ENCODE measurements at places on chromosomes 13 and 19.

- DNase-seq = no peak
Measured at GRCh38 chr19:31783592-31783991, 434.4 kb upstream of the TSHZ3 start.

GRCh38 chr19:43311706-43312105 lies 41.8 kb upstream of the CD177 start:
- DNase-seq = no peak

DNA sequence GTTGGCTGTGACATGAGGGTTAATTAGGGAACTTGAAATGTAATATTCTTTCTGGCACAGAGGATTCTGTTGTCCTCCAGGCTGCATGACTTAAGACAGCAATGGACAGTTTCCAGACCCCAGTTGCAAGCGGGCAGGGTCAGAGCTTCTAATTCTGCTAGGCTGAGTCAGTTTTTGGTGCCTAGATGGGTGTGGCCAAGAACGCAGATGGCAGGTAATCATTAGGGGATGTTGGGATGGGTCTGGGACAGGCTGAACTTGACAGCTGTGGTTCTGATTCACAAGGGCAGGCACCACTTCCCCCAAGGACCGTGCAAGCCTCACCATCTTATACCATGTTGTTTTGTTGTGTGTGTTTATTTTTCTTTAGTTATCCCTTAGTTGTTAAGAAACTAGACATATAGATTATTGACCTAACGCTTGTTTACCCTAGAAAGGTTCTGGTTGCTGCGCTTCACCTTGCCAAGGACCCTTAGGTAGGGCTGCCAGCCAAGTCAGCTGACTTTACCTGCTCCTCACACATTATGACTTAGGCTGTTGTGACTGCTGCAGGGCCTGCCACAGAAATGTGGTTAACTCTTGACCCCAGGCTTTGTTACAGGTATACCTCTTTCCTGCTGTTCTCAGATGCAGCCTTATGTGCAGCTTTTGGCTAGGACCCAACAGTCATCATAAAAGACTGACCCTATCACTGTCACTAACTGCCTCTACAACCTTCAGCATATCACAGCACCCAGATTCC lies 117.7 kb upstream of the KLF12 start:
- no peak for DNase-seq

GRCh38 chr13:114146629-114147028 lies 14.2 kb upstream of the RASA3 start:
- no peak for DNase-seq

GRCh38 chr19:31266196-31266595 lies 83.0 kb downstream of the TSHZ3 start:
- no peak for DNase-seq

GRCh38 chr13:23889615-23890607 lies 711 bp upstream of the MIPEP start:
- no peak for DNase-seq

DNA sequence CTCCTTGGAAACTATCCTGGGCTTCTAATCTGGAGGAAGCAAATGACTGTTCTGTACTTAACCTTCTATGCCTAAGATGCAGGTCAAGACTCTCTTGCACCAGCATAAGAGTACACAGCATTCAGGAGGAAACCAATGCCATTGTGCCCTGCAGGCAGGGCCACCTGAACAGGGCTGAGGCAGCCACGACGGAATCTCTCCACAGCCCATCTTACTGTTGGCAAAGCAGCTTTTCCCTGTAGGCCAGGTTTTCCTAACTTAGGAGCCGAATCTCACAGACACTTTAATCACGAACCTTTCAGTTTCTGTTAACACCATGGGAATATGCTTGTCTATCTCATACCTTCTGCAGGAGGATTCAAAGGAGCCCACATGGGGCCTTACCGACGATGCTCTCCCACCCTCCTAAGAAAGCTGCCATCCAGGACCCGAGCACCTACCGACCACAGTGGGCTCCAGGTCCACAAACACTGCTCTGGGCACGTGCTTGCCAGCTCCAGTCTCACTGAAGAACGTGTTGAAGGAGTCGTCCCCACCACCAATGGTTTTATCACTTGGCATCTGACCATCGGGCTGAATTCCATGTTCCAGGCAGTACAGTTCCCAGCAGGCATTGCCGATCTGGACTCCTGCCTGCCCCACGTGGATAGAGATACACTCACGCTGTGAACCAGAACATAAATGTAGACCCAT lies 2.6 kb downstream of the TUBA3C start:
- no peak for DNase-seq

- DNase-seq = no peak
Measured at GRCh38 chr13:87057807-87058520, 613.2 kb upstream of the SLITRK5 start.

GRCh38 chr13:21318891-21319532 lies 140.1 kb downstream of the ZDHHC20 start:
- no peak for DNase-seq

DNA sequence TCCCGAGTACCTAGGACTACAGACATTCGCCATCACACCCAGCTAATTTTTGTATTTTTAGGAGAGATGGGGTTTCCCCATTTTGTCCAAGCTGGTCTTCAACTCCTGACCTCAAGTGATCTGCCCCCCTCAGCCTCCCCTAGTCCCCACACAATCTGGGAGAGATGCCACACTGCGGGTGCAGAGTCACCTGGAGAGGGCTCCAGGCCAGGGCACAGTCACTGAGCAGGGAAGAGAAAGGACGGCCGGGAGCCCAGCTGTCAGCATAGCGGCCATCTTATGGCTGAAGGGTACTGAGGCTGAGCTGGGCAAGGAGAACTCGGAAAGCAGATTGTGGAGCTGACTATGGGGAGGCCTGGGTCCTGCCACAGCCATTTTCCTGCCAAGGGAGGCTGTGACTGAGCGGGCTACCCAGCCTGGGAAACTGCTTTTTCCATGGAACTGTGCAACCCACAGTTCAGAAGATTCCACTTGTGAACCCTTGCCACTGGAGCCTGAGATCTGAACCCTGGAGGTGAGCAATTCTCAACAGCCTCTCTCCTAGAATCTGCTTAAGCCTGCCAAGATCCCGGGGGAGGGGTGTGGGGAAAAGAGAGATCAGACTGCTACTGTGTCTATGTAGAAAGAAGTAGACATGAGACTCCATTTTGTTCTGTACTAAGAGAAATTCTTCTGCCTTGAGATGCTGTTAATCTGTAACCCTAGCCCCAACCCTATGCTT lies 109.2 kb downstream of the ZNF486 start:
- DNase-seq = no peak

GRCh38 chr13:33487575-33488243 lies 202.2 kb upstream of the STARD13 start:
- peak; percentile 60 for DNase-seq

DNA sequence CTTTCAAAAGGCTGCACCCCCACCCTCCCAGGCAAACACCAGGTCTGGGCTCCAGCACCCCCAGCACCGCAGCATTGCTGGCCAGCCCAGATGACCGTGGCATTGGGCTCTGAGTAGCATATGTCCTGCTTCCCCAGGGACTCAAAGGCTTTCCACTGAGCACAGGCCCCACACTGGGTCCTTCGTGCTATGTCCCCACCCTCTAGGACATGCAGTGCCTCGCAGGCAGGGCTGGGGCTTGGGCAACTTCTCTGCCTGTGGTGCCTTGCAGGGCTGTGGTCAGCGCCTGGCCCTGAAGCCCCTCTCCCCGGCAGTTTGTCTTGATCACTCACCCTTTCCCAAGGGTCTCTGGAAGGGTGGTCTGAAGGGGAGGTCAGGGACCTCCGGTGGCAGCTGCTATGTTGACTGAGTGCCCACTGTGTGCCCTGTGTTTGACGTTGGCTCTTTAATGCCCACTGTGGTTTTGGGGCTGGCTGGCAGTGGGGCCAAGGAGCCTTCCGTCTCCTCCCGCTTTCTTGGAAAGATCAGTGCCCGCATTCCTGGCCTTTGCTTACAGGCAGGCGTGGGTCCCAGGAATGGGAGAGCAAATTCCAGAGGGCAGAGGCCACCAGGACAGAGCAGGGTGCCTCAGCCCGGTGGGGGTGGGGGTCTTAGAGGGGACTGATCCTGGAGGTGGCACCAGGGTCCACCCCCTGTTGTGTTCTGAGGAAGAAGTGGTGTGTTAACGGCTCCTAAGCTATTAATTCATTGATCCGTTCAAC lies 20.3 kb upstream of the CRTC1 start:
- no peak for DNase-seq

DNA sequence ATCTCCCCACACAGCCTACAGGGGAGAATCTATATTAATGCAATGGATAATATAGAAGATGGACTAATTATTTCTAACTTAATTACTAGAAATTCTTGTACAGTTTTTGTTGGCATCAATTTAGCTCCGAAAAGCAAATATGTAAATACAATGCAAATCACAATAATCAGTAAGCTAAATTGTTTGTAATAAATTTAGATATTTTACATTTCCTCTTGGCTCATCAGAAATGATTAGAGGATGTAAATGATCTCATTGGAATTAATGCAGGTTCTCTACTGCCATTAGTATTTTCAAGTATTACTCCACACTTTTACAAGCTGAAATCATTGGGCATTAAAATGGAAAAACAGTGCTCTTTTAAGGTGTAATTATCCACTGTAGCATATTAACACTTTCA lies 741.8 kb upstream of the MIR17HG start:
- DNase-seq = no peak

DNA sequence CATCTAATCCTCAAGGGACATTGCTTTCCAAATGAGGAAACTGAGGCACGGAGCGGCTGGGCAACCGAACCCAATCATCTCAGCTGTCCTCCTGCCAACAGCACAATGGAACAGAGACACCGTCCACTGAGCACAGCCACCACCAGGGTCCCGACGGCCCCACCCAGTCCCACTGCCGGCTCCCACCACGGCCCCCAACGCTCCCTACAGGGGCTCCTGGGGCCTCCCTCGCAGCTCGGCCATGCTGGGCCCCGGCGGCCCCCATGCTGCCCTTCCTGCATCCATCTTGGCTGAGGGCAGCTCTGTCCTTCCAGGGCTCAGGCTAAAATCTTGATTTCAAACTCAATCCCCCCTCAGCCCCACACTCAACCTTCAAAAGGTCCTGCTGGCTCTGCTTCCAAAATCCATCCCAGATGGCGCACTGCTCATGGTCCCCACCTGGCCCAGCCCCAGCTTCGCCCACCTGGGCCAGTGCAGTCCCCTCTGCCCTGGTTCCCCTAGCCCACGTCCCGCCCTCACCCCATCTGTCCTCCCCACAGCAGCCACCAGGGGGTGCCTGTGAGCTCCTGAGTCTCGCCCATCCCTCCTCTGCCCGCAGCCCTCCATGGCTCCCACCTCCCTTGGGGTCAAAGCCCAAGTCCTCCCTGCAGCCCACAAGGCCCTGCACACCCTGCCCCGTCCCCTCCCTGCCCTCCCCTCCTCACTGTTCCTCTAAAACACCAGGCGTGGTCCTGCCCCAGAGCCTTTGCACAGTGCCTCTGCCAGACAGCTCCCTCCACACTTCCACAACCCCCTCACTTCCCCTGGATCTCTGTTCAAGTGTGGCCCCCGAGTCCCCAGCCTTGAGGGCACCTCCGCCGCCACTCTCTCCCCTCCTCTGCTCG lies 7.9 kb downstream of the PIP5K1C start:
- no peak for DNase-seq

DNA sequence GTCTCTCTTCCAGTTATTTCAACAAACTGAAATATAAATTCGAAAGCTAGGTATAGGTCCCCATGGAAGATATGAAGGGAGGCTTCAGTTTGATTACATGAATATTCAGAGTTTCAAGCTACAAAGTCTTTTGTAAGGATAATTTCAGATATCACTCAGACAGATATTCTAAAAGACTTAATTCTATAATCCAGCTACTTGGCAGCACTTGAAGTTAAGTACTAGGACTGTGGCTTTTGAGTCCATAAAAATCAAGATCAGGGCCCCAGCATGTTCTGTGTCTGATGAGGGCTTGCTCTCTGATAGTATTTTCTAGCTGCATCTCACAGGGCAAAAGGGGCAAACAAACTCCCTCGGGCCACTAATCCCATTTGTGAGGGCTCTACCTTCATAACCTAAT lies 160.6 kb upstream of the IRS2 start:
- no peak for DNase-seq

DNA sequence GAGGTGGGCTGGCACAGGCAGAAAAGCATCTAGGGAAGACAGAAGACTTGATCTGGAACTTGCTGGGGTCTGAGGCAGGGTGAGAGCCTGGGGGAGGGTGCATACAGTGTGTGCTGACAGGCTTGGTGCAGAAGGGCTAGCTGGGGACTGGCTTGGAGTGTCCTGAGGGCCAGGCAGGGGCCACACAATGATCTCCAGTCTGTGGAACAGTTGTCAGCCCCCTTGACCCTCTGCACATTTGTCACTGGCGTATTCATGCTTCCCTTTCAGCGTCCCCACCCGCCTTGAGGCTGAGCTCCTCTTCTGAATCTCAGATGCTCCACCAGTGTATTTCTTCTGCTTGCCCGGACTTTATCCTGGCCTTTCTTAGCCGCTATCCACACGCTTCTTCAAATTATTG lies 2.8 kb upstream of the MICU2 start:
- DNase-seq = no peak

GRCh38 chr13:39784347-39784746 lies 128.9 kb downstream of the COG6 start:
- DNase-seq = no peak

- DNase-seq = no peak
Measured at GRCh38 chr19:15129856-15130585, 22.8 kb downstream of the SYDE1 start.

DNA sequence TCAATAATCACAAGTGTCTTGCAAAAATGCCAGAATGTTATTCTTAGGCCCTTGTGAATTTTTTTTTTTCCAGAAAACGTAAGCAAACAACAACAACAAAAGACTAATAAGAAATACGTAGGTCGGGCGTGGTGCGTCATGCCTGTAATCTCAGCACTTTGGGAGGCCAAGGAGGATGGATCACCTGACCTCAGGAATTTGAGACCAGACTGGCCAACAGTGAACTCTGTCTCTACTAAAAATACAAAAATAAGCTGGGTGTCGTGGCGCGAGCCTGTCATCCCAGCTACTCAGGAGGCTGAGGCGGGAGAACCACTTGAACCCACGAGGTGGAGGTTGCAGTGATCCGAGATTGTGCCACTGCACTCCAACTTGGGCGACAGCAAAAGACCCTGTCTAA lies 20.9 kb downstream of the TSC22D1 start:
- no peak for DNase-seq

DNA sequence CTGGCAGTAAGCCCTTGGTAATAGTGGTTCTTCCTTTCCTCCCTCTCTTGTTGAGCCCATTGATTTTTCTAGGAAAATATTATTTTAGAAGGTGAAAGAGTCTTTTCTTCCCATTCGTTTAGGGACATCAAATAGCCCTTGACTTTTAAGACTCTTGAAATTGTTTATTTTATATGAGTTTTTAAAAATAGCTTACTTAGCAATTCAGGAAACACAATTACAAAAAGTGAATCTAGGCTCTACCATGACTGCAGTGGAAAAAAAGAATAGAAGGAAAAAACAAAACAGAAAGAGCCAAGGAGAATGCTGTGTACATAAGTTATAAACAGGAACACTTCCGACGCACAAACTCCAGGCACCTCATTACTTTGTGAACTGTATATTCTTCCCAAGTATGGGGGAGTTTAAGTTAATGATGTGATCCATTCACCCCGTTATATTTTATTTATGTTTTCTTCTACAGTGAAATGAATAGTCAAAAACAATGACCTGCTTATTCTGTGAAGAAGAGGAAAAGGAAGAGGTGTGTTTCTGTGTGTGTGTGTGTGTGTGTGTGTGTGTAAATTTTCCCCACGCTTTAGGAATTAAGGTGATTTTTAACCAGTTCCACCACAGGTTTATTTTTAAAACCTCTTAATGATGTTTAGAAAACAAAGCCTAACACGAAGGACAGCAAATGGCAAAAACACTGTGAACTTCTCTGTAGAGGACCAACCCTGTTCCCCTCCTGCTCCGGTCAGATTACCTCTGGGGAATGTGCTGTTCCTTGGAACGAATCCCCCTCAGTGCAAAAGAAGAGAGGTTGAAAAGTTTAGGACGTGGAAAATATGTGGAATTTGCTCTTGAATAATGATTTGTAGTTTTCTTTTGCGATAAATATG lies 266.3 kb downstream of the KLF5 start:
- DNase-seq = no peak
